Midbrain (tissue), 1 donor: ENCODE measurements at places on chromosomes 6 and 20.
A peak's percentile ranks its signal among the peaks of the same experiment; 100 is the strongest.

DNA sequence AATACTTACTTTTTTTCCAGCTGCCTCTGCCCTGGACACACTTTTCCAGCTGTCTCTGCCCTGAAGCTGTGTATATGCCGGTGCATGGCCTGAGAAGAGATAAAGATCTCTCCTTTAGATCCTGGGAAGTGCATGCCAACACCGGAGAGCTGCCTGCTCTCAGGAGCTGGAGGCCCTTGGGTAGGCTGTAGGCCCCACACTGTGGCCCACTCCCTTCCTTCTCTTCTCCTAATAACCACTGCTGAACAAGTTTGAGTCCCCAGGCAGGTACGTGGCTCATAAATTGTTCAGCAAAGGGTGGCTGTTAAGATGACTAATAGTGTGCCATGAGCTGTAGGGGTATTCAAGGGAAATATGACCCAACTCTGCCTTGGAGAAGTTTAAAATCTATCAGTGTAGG, 102.5 kb downstream of the CD24 start:
- DNase-seq: no peak

DNA sequence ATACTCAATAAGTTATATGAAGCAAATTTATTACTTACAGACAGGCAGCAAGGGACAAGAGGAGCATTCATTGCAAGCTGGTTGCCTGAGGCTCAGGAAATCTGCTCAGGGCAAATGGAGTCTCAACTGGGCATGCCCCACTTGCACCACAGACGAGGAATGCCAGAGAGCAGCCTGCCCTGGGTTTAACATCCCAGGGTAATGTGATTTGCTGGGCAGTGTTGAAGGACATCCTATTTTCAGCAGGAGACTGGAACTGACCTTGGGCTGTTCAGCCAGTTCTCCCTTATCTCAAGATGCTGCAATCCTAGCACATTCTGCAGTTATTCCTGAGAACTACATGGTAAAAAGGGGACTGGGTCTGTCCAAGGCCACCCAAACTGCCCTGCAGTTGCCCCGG, 3.8 kb upstream of the ENTPD6 start:
- DNase-seq: no peak

GRCh38 chr6:159249128-159249527, 79.9 kb downstream of the FNDC1 start:
- DNase-seq: no peak

DNA sequence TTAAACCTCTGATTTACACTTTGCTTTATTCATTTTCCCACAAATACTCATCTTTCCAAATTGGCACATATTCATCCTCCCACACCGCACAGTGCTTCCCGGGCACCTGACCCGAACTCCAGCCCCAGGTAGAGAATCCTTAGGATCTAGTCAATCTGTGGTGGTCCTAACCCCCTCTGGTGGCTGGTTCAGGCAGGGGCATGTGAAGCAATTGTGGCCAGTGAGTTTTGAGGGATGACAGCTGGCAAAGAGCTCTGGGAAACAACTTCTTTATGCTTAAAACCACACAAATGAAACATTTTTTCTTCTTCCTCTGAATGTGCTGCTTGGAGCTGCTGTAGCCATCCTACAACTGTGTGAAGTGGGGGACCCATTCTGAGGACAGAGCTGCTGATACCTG, 54.7 kb downstream of the ELOVL5 start:
- DNase-seq: no peak

DNA sequence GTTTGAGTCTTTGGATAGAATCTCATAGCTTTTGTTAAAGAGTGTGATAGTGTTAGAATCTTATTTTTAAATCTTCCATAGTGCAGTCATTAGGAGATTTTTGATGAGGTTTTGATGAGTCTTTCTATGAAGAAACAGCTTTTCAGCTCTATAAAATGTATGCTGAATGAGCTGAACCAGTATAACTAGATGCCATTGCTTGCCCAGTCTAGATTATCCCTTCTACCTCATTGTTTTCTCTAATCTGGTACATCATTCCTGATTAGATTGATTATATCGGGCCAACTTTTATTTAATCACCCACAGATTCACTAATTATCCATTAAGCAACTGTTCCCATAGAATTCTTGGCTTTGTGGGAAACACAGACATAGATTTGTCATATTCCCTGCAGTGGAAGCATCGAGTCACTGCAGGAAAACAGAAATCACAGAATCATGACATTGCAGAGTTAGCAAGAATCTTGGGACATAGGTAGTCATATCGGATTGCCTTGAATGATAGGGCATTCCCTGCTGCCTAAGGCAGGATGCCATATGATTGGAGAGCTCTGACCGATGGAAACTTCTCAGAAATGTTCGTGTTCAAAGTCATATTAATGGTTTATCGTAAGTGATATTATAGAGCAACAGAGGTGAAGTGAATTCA, 882.7 kb upstream of the FLRT3 start:
- DNase-seq: no peak

- no peak for DNase-seq
Observed at GRCh38 chr6:166998256-166999144, 697 bp upstream of the CEP43 start.

DNA sequence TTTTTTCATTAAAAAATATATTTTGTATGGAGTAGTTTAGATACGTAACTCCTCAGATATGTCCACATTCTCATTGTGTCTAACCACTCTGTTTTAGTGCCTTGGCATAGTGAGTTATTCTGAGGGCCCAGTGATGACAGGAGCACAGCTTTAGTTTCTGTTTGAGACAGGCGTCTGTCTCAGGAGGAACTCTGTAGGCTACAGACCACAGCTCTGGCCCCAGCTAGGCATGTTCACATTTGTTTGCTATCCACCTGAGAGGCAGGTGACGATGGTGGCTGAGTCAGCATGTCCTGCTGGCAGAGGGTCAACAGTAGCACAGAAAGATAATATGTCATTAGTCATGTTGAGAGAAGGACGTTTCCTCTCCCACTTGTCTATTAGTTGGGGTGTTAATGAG, 16.3 kb downstream of the LRRC1 start:
- DNase-seq: no peak

DNA sequence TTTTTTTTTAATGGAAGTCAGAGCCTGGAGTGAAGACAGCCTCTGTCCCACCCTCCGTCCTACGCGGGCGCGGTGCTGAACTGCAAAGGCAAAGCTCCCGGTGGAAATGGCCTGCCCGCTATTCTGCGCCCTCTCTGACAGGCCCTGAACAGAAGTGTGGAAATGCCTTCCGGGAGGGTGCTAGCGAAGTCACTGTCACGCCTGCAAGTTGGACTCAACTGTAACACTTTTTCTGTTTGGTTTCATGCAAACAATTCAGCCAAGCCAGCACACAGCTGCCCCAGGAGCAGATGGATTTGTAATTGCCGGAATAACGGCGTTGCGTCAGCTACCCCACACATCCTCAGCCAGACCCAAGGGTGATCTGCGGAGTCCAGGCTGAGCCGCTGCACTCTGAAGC, 107.6 kb downstream of the PSMB1 start:
- no peak for DNase-seq

- no peak for DNase-seq
Observed at GRCh38 chr20:59750209-59750840, 146.0 kb downstream of the PHACTR3 start.

GRCh38 chr6:169618526-169619490, 83.0 kb downstream of the WDR27 start:
- DNase-seq: no peak

DNA sequence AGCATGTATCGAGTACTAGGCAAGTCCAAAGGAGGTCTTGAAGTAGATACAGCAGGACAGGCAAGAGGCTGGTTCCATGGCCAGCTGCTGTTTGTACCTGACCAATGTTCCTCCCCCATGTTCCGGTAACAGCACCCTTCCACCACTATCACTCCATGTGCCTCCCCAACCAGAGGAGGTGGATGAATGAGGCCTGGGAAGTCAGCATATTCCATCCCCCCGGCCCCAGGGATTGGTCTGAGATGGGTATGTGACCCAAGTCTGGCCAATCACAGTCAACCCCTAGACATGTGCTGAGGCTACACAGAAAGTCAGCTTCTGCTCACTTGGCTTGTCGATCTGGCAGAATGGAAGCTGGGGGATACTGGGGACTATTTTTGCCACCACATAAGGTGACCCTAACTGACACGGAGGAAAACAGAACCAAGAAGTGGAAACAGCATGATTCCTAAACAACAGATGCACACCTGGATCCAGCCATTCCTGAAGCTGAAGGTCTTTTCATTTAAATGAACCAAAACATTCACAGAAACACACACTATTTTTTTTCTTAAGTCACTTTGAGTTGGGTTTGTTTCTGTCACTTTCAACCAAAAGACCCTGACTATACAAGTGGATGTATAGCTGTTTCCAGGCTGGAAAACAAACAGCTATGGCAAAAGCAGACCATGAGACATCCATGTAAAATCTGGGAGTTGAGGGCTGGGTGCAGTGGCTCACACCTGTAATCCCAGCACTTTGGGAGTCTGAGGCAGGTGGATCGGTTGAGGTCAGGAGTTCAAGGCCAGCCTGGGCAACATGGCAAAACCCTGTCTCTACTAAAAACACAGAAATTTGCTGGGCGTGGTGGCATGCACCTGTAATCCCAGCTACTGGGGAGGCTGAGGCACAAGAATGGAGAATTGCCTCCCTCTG, 70.4 kb upstream of the PTPN1 start:
- no peak for DNase-seq

DNA sequence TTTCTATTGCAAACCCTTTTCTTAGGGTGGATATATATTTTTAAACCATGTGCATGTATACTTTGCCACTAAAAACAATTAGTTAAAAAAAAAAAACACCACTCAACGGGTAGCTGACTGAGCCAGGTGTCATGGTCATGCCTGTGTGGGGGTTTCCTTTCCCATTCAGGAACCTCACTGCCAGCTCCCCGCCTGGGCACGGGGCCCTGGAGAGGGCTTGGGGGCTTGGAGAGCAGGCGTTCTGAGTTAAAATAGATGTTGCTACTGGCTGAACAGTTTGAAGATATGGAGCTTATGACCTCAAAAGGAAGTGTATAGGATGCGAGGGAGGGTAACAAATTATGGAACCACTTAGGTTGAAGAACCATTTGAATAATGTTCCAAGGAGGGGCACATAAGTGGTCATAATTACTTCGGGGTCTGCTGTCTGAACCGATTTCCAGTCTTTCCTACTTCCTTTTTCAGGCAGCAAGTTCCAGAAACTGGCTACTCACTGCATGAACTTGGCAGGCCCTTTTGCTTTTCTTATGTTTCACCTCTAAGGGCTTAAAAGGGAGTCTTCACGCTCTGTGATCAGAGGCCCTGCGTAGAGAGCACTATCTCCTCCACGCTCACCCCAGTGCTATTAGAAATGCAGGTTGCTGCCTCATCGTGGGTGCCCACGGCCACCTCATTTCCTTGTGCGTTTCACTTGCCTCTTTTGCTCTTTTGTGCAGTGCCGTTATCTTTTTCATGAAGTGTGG, 9.9 kb downstream of the STX16 start:
- no peak for DNase-seq

DNA sequence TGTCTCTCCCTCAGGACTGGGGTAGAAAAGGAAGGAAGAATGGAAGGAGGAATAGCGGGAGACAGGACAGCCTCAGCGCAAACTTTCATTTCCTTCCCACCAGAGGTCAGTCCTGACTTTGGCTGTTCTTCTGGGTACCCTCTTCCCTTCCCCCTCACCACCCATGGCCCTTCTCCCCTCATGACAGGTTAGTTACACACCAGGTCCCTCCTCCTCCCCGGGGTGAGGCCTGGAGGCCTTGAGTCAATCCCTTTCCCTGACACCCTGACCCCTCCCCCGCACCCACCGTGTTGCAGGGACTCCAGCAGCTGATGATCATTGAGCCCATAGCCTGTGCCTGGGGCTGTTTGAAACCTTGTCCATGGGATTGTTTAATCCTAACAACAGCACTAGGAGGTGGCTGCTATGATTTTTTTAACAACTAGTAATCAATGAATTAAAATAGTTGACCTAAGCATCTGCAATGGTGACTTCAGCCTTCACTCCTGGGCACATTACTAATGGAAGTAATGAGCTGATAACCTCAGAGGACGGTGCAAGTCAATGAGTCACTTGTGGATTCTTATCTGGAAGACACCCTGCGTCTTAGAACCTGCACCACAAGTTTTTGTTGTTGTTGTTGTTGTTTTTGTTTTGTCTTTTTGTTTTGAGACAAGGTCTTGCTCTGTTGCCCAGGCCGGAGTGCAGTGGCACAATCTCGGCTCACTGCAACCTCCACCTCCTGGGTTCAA, 46.6 kb upstream of the CCDC167 start:
- DNase-seq: no peak

GRCh38 chr20:10250902-10251301, 32.3 kb downstream of the SNAP25 start:
- no peak for DNase-seq

- no peak for DNase-seq
Observed at GRCh38 chr6:38131527-38131965, 312.0 kb downstream of the ZFAND3 start.

DNA sequence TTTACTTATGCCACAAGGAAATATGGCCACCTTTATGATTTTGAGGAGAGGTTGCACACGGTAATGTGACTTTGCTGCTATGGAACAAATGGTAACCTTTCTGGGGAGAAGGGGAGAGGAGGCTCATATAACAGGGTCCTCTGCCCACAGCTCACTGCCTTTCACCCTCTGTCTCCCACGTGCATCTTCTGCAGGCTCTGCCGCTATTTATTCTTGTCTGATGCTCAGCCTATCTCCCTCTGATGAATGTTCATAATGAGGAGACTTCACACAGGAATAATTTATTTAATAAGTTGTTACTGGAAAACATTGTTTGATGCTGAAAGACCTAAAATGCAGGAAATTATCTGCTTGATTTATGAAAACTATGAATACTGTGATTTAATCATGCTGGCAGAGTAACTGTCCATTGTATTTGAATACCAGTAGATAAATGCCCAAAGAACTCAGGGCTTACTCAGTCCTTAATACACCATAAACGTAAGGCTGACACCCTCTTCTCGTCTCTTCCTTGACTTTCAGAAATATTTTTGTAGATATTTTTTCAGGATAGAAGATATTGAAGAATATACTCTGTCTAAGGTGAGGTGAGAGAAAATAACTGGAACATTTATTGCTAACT, 721.1 kb downstream of the QKI start:
- no peak for DNase-seq

DNA sequence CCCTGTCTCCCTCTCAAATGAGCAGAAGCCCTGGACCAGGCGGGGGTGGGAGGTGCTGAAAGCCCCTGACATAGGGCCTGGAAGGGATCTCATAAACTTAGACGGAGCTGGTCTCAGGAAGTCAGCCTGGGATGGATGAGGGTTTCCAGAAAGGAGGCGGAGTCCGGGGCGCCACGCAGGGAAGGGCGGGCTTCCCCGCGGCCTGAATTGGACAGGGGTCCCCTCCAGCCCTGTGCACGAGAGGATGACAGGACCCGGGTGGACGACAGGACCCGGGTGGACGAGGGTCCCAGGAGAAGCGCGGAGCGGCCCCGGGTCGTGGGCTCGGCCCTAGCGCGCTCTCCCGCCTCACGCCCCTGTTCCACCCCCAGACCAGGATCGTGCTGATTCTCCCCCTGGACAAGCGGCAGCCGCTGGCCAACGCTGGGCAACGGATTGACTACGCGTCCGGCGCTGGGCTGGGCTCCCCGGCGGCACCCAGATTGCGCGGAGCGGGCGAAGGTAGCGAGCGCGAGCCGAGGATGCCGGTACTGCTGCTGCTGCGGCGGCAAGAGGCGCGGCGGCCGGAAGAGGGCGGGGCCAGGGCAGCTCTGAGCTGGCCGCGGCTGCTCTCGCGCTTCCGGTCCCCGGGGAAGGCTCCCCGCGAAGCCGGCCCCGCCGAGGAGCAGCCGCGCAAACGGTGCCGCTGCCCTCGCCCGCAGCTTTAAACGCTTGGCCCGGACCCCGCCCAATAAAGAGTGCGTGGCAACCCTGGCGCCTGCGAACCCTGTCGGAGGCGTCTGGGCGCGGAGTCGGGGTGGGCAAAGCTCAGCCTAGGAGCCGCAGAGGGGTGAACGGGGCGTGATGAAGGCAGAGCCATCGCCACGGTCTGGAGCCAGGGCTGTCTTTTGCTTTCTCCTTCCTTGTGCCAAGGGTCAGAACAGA, 1.3 kb downstream of the C20orf144 start:
- peak; percentile 72 for DNase-seq
